ENCODE measurements at places on chromosomes 7 and 10. TPM values are rescaled to one million over a fixed set of nuclear protein-coding genes. Genes with fewer than 3 reads are reported as not detected.
A peak's percentile ranks its signal among the peaks of the same experiment; 100 is the strongest.

GRCh38 chr10:86956848-86957448, 467 bp downstream of the MMRN2 start:
- peak; percentile 44 for DNase-seq

DNA sequence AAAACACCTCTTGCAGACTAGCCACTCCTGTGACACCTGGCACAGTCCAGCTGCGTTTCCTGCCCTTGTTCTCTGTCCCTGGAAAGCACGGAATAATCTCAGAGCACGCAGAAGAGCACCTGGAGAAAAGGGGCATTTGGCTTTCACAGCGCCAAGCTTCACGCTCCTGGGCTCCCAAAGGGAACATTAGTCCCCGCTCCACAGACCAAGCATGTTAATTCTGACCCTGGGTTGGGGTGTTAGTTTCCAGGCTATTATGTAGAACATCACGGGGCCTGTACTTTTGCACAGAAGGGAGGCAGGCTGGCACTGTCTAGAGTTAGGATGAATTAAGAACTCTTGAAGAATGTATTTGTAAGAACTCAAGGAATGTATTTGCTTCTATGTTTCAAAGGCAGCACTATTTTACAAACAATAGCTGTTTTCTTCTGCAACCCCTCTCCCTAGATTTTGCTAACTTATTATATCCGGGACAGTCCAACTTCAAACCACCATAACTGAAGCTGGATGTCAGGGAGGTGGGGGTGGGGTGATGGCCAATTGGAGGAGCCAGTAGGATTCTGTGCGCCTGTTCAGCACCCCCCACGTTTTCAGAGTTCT, 62.2 kb upstream of the TRIM8 start:
- DNase-seq: peak; percentile 51

DNA sequence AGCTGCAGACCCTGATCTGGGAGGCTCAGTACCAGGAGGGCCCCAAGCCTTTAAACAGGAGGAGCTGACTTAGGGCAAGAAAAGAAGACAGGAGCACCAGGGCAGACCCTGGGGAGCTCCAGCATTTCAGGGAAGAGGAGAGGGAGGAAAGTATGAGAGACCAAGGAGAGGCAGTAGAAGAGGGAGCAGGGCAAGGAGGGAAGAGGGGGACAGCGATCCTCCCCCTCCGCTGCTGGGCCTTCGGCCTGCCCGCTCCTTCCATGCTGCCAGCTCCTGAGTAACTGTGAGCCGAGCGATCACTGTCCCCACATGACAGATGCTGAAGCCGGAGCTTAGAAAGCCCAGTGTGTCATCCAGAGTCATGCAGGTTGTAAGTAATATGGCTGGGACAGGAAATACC, 65.9 kb downstream of the ALOX5 start:
- DNase-seq: no peak

GRCh38 chr7:121537031-121537430, 140.9 kb upstream of the FAM3C start:
- no peak for DNase-seq

DNA sequence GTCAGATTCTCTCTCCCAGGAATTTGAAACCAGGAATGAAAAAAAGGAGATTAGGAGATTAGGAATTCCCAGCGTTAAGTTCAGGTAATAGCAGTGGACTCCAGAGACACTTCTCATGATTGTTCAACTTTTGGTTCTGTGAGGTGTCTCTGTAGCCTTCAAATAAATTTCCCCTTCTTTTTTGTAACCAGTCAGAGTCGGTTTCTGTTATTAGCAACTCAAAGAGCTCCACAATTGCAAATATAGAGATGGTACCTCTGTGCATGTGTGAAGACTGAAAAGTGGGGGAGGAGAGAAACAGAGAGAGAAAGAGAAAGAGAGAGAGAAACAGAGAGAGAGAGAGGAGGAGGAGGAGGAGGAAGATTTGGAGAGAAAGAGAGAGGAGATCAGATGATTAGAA, 112.8 kb upstream of the STEAP1B start:
- no peak for DNase-seq

GRCh38 chr10:84269773-84270172, 24.9 kb downstream of the RGR start:
- no peak for DNase-seq

GRCh38 chr10:77149706-77150105, 487.9 kb downstream of the KCNMA1 start:
- no peak for DNase-seq

GRCh38 chr7:127689194-127689772, 37.3 kb downstream of the SND1 start:
- DNase-seq: no peak

GRCh38 chr7:13414661-13415107, 574.8 kb downstream of the ETV1 start:
- no peak for DNase-seq

GRCh38 chr7:130777426-130777825, 43.4 kb upstream of the KLF14 start:
- no peak for DNase-seq

GRCh38 chr7:81460250-81461045, 309.4 kb downstream of the HGF start:
- no peak for DNase-seq

The CYP2C8 gene
- 0.57 TPM for total RNA-seq

The ATOH7 gene
- not detected for total RNA-seq

The BAIAP2L1 gene
- total RNA-seq: 1.6 TPM

Measured in posterior vena cava (tissue), 2 donors.